Uterine smooth muscle cell (primary cell): ENCODE measurements at places on chromosomes 2 and 18. TPM values are rescaled to one million over a fixed set of nuclear protein-coding genes. Genes with fewer than 3 reads are reported as not detected.

The ATP8B1 gene
- 46.1 and 48.7 TPM in 2 replicates for total RNA-seq

The CPO gene
- total RNA-seq = 0.12 TPM in 1 of 2 replicates, not detected in the other

The CNGA3 gene
- not detected in 2 replicates for total RNA-seq

The POU3F3 gene
- not detected in 2 replicates for total RNA-seq

The REEP1 gene
- 0.11 and 0.12 TPM in 2 replicates for total RNA-seq

The FOXI3 gene
- not detected in 2 replicates for total RNA-seq

The IL1A gene
- 0.12 and 0.22 TPM in 2 replicates for total RNA-seq

The ARHGAP28 gene
- total RNA-seq = 5.2 and 5.9 TPM in 2 replicates

The IL18R1 gene
- 0.12 and 0.33 TPM in 2 replicates for total RNA-seq

The WDFY1 gene
- 102 and 111 TPM in 2 replicates for total RNA-seq

The SRD5A2 gene
- total RNA-seq = not detected in 2 replicates

The PLB1 gene
- total RNA-seq = 1.9 and 3.1 TPM in 2 replicates

The STK39 gene
- total RNA-seq = 21.0 and 29.4 TPM in 2 replicates

The MERTK gene
- 0.11 and 0.37 TPM in 2 replicates for total RNA-seq

The DNER gene
- total RNA-seq = 0.55 and 2.6 TPM in 2 replicates

The TRABD2A gene
- 2.5 and 4.8 TPM in 2 replicates for total RNA-seq

The RIOK3 gene
- 52.2 and 56.6 TPM in 2 replicates for total RNA-seq

The GAREM1 gene
- 1.00 and 2.4 TPM in 2 replicates for total RNA-seq

The CD207 gene
- total RNA-seq = not detected in 2 replicates

The CCL20 gene
- total RNA-seq = not detected in 2 replicates

The PDK1 gene
- total RNA-seq = 25.9 and 26.4 TPM in 2 replicates

The STPG4 gene
- 0.12 and 0.44 TPM in 2 replicates for total RNA-seq

The WDPCP gene
- total RNA-seq = 11.4 and 11.5 TPM in 2 replicates

The LRRC30 gene
- not detected in 2 replicates for total RNA-seq

The HTR2B gene
- 19.3 and 57.7 TPM in 2 replicates for total RNA-seq

The SLC8A1 gene
- total RNA-seq = 53.6 and 90.3 TPM in 2 replicates

The KCNJ3 gene
- total RNA-seq = 0.12 and 0.22 TPM in 2 replicates

The SUPT7L gene
- 18.5 and 22.0 TPM in 2 replicates for total RNA-seq

The SALL3 gene
- not detected in 2 replicates for total RNA-seq

The RNU2-63P gene
- total RNA-seq = 23.4 TPM in 1 of 2 replicates, not detected in the other

The FNDC4 gene
- 15.6 and 16.6 TPM in 2 replicates for total RNA-seq

The DPP10 gene
- total RNA-seq = not detected in 2 replicates

The CROCC2 gene
- total RNA-seq = under 0.01 TPM in 1 of 2 replicates, not detected in the other

The VAMP5 gene
- 26.0 and 27.1 TPM in 2 replicates for total RNA-seq

The FSIP2 gene
- total RNA-seq = 0.12 and 0.22 TPM in 2 replicates

The AQP12A gene
- total RNA-seq = not detected in 2 replicates

The UGT1A4 gene
- not detected in 2 replicates for total RNA-seq

The HOXD8 gene
- 2.4 and 4.4 TPM in 2 replicates for total RNA-seq

The ANKRD53 gene
- 0.22 and 0.50 TPM in 2 replicates for total RNA-seq

The CCDC74A gene
- 11.9 and 12.4 TPM in 2 replicates for total RNA-seq

The LIMS4 gene
- total RNA-seq = 10.0 and 12.5 TPM in 2 replicates

The AGXT gene
- total RNA-seq = under 0.01 TPM in 1 of 2 replicates, not detected in the other

The HPCAL1 gene
- 32.2 and 42.5 TPM in 2 replicates for total RNA-seq

The FAM228A gene
- total RNA-seq = under 0.01 and 0.11 TPM in 2 replicates

The BOK gene
- total RNA-seq = 10.6 and 13.6 TPM in 2 replicates

The SLC9A4 gene
- total RNA-seq = not detected in 2 replicates

The KIAA1328 gene
- total RNA-seq = 6.2 and 9.5 TPM in 2 replicates

The KCNG2 gene
- not detected in 2 replicates for total RNA-seq

The LTBP1 gene
- 502 and 503 TPM in 2 replicates for total RNA-seq

The PARD3B gene
- total RNA-seq = 13.7 and 18.0 TPM in 2 replicates

The TLX2 gene
- not detected in 2 replicates for total RNA-seq

The RHBDD1 gene
- total RNA-seq = 17.4 and 44.1 TPM in 2 replicates

The STAT4 gene
- 0.25 and 0.55 TPM in 2 replicates for total RNA-seq

The IL1RL1 gene
- 0.12 and 0.77 TPM in 2 replicates for total RNA-seq

The LHCGR gene
- not detected in 2 replicates for total RNA-seq

The DCDC2C gene
- 0.37 TPM in 1 of 2 replicates, not detected in the other for total RNA-seq

The MAP4K4 gene
- total RNA-seq = 214 and 285 TPM in 2 replicates

The SERPINB11 gene
- total RNA-seq = not detected in 2 replicates
